ACHN (cell line): ENCODE measurements at places on chromosomes 16 and 17.

DNA sequence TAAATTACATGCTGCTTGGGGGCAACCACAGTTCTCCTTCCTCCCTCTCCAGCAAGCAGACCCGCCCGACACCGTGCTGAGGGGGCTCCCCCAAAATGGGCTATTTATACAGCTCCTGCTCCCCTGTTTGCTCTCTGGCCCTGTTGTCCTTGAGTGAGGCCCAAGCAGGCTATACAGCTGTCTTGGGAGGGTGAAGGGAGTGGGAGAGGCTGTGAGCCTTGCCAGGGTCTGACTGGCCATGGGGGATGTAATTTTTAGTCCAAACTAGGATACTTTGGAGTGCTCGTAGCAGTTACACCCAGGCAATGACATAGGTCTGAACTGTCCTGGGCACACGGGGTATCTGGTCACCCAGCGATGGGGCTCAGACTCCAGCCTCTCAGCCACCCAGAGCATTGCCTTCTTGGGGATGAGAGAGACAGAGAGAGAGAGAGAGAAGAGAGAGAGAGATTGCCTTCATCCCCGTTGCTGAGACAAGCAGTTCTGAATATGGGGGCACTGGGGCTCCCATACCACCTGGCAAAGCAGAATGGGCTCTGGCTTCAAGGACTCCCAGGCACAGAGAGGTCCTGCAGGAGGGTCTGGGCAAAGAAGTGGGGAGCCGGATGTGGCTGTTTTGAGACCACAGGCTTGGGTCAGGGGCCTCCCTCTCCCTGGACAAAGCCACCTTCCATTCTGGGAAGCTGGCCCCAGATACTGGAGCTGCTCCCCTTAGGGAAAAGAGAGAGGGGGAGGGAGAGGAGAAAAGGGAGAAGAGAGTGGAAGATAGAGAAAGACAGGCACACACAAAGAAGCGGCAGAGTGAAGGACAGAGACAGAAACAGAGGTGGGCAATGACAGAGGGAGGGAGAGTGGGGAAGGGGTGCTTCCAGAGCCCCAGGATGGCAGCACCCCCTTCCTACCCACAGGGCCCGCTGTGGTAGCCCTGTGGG is 10.7 kb upstream of the TMEM92 start:
- no peak for DNase-seq

- DNase-seq = no peak
These were observed 9.3 kb downstream of the CCDC40 start for GRCh38 chr17:80045703-80046102.

- DNase-seq = no peak
These were observed 15.9 kb downstream of the PEMT start for GRCh38 chr17:17575360-17576251.

DNA sequence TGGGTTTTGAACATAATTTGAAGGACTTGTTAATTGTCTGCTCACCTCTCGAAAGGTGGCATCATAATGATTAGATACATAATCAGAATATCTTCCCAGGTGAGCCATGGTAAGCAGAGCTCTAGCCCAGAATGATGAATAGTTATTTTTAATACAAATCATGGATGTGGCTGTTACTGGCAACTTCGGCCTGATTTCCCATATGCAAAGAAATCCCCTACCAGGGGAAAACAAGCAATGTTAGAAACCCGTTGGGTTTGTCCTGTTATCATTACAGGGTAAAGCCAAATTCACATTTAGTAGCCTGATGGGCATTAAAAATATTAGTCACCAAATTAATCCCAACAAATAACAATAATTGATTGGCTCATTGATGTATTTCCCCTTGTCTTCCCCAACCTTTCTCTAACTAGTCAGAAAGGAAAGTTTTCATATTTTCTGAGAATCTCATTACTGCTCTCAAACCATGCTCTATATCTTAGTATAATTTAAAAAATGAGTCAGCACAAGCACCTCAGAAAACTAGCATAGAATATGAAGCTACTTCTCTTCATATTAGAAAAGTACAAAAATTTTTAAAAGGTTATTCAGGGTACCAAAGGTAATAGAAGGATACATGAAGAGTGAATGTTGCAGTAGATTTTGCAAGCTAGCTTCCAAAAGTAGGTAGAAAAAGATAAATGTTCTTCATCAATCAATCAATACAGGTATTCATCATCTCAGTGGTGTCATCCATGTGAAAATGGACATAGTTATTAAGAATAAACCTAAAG is 5.0 kb downstream of the STAT5B start:
- DNase-seq = no peak

GRCh38 chr16:72938795-72939164 is 109.1 kb downstream of the ZFHX3 start:
- peak; percentile 22 for DNase-seq

GRCh38 chr16:20064520-20064919 is 9.2 kb downstream of the GPR139 start:
- no peak for DNase-seq

- no peak for DNase-seq
These were observed 275.9 kb downstream of the STX8 start for GRCh38 chr17:9299695-9300094.

GRCh38 chr17:806781-807522 is 24.8 kb downstream of the MRM3 start:
- DNase-seq = no peak

- DNase-seq = no peak
These were observed 21.7 kb upstream of the DOK4 start for GRCh38 chr16:57508035-57508425.

DNA sequence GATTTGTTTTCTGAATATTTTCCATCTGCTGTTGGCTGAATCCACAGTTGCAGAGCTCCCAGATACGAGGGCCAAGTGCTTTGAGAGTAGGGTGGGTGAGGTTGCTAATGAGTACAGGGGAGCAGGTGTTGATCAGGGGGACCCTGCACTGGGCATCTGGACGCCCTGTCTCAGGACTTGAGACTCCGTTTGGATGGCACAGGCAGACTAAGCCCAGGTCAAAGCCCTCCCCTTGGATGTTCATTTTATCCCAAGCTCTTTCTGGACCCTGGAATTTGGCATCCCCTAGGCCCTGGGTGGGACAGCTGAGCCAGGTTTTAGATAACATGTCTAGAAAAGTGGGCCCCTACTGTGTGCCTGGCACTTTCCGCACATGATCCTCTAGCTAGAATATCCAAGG is 12.1 kb downstream of the USP6 start:
- no peak for DNase-seq

DNA sequence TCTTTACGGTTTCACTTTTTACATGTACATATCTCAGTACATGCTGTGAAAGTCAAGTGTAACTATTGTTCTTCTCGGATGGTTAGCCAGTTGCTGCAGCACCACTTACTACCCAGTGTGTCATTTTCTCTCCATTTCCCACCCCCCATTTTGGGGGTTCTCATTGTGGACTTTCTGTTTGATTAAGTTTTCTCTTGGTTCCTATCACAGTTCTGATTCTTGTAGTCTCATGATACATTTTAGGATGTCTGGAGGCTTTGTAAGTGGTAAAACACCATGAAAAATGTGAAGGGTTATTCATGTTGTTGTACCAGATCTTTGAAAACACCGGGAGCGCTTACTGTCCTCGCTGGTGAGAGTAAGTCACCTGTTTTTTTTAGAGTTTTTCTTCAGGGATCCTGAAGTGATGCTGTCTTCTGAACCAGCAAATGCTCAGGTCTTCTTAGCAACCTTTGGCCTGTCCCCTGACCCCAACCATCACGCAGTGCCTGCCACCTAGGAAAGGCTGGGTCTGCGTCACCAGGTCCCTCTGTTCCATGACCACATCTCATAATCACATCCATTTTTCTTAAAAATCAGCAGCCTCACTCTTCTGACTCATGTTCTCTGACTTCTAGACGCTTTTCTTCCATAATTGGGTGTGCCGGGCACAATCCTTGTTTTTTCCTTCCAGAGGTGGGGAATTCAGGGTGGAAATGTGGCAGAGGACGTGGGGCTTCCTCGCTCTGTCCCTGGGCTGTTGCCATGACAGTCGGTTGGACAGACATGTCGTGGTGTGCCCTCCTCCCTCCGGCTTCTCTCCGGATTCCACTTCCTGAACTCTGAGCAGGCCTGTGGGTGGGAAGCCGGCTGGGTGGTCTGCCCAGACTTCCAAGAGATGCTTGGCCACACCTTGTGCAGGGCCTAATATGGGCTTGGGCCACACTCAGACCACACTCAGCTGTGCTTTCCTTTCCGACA is 102.6 kb downstream of the NTN1 start:
- no peak for DNase-seq

DNA sequence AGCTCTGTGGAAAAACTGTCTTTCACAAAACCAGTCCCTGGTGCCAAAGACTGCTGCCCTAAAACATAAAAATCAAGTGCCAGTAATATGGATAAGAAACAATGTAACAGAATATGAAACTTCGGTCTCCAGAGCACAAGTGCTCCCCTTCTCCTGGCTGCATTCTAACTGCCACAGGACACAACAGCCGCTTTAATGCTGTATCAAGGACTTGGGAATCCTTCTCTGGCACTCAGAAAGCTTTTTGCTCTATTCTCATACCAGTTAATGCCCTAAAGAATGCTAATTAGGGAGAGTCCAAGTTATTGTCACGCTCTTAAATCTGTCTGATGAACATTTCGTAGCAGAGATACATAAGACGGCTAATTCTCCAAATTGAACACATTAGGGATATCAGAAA is 90.9 kb downstream of the PARN start:
- DNase-seq = no peak

- DNase-seq = no peak
These were observed 744.7 kb upstream of the GOT2 start for GRCh38 chr16:59478838-59479237.

GRCh38 chr16:75351183-75351582 is 82.1 kb downstream of the CFDP1 start:
- DNase-seq = peak; percentile 58

DNA sequence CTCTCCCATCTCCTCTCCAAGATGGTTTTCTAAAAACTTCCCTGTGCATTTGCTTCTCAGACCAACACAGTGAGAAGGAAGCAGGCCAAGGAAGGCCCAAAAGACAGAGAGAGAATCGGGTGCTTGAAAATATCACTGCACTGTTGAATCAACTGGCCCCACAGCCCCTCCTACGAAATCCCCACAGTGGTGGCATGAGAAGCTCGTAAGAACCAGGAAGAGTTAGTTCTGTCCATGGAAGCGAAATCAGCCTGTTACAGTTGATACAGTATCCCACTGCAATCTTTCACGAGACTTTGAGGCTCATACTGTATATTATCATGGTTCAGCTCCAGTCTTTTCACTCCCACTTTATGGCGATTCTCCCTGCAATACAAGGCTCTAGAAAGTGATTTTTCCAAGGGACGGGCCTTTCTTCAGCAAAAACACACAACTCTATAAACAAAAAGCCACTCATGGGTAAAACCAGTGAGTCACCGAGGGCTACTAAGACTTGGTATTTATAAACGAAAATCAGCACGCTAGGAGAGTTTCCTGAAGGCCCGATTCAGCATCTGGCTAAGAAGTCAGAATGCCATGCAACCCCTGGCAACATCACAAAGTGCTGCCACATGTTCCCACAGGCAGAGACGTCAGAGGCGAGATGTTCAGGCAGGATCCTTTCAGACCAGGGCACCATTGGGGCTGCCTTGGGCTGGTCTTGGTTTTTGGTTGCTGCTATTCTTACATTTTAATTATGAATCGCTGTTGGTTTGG is 185.7 kb downstream of the IRX5 start:
- DNase-seq = peak; percentile 22

DNA sequence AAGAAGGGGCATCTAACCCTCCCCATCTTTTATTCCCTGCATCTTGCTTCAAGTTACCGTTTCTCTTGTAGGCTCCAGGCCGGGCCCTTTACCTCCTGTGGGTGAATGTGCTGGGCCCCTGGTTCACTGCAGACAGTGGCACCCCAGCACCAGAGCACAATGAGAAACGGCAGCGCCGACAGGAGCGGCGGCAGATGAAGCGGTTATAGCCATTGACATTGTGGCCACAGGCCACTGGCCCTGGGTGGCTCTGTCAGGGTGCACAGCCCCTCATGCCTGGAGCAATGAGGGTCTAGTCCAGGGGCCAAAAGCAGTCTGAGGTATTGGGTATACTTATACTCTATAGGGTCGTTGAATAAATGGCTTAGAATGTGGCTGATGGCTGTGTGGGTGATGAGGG is 2.0 kb downstream of the TMEM208 start:
- DNase-seq = no peak

- DNase-seq = no peak
These were observed 59.8 kb downstream of the NCOR1 start for GRCh38 chr17:16155536-16155935.
